ENCODE measurements at places on chromosomes 12 and 14.
A peak's percentile ranks its signal among the peaks of the same experiment; 100 is the strongest.

DNA sequence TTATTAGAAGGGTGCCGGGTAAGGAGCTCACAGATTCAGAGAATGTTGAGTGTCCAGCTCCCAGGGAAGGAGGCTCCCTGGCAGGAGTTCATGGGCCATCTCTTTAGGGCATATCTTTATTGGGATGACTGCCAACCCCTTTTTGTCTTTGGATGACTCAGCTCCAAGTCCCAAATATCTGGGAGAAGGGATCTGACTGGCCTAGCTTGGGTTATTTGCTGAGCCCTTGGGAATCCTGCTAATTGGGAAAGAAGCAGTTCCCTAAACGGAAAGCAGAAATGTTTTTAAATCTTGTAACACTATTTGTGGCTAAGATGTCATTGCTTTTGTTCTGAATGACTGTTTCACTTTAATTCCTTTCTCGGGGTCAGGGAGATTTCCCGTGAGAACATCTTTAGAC lies 12.6 kb downstream of the DDX55 start:
- no peak for DNase-seq
- no peaks in the 10 kb centered on the region for H3K4me1 ChIP-seq
- H3K27ac ChIP-seq, result no peak overlapping the region
- H3K4me3 ChIP-seq, result no peak overlapping the region
- H3K36me3 ChIP-seq, result peaks cover 43% of the 10 kb centered on the region

GRCh38 chr12:47293406-47293805 lies 213.6 kb upstream of the AMIGO2 start:
- H3K4me1 ChIP-seq, result no peaks in the 10 kb centered on the region
- DNase-seq, result no peak
- no peaks in the 10 kb centered on the region for H3K36me3 ChIP-seq
- H3K27ac ChIP-seq, result no peak overlapping the region

DNA sequence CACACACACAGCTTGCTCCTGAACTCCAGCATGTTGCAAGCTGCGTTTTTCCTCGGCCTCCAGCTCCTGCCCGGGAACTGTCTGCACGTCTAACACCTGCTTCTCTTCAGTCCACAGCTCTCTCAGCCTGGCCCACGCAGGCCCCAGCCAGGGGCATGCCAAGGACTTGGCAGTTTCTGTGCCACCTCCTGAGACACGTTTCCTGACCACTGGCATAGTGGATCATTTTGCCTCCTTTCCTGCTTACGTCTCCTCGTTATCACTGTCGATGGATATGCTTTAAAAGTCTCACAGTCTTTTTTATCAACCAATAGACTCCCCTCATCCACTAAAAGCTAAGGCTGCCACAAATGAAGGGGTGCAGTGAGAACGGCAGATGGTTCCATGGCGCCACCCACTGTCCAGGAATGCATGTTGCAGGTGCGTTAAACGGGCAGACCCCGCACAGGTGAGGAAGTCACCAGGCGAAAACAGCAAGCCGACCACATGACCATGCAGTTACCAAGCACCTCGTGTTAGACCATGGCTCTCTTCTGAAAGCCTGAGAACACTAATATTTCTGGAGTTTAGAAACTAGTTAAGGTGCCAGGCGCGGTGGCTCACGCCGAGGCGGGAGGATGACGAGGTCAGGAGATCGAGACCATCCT lies 14.7 kb upstream of the TEAD4 start:
- no peaks in the 10 kb centered on the region for H3K36me3 ChIP-seq
- no peak for DNase-seq
- H3K4me3 ChIP-seq, result peak overlapping the region; percentile 28
- H3K4me1 ChIP-seq, result no peaks in the 10 kb centered on the region
- no peak overlapping the region for H3K27ac ChIP-seq

DNA sequence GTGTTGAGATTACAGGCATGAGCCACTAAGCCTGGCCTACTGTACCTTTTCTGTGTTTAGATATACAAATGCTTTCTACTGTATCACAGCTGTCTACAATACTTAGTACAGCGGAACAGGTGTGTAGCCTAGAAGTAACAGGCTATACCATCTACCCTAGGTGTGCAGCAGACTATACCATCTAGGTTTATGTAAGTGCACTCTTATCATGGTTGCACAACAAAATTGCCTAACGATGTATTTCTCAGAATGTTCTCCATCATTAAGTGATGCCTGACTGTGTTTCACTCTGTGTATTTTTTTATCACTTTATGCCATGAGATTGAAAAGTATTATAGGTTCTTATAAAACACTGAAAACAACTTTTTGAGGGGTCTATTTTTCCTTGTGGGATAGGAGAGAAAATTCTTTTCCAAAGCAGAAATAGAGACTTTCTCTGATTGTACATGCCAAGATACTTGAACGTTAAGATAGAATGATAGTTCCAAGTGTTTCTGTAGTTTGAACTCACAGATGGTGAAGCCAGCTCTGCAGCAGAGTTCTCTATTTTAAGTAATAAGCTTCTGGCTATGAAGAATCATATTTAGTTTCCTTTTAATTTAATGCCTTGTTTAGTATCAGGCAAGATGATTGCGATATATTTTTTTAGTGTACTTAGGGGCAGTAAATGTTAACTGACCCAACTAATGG lies 17.0 kb downstream of the TMPRSS12 start:
- H3K4me3 ChIP-seq, result no peak overlapping the region
- H3K27me3 ChIP-seq, result no peaks in the 10 kb centered on the region
- no peak for DNase-seq
- no peaks in the 10 kb centered on the region for H3K4me1 ChIP-seq

GRCh38 chr12:107873223-107873622 lies 98.7 kb downstream of the ASCL4 start:
- no peak overlapping the region for H3K4me3 ChIP-seq
- no peak overlapping the region for H3K27ac ChIP-seq
- no peak for DNase-seq

DNA sequence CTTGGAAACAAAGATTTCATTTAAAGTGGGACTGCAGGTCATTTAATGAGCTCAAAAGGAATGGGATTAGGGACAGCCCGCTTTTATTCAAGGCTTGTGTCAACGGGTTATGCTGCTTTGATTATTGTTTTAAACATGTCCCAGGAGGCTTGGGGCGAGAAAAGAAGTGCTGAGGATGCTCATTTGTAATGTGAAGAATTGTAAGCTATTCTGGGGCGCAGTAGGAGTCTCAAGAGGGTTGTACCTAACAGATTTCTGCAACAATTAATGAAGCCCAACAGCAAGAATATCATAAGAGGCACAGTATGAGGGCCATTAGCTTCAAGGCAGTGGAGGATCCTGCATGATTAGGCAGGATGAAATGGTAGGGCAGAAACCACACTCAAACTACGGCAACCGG lies 122.5 kb downstream of the KTN1 start:
- DNase-seq, result no peak
- H3K4me3 ChIP-seq, result no peak overlapping the region
- H3K36me3 ChIP-seq, result no peaks in the 10 kb centered on the region
- no peak overlapping the region for H3K27ac ChIP-seq

GRCh38 chr12:100207311-100207710 lies 6.7 kb downstream of the ACTR6 start:
- peaks cover 2% of the 10 kb centered on the region for H3K36me3 ChIP-seq
- no peak overlapping the region for H3K27ac ChIP-seq
- no peak overlapping the region for H3K4me3 ChIP-seq
- H3K4me1 ChIP-seq, result no peaks in the 10 kb centered on the region
- DNase-seq, result no peak
- H3K27me3 ChIP-seq, result no peaks in the 10 kb centered on the region

DNA sequence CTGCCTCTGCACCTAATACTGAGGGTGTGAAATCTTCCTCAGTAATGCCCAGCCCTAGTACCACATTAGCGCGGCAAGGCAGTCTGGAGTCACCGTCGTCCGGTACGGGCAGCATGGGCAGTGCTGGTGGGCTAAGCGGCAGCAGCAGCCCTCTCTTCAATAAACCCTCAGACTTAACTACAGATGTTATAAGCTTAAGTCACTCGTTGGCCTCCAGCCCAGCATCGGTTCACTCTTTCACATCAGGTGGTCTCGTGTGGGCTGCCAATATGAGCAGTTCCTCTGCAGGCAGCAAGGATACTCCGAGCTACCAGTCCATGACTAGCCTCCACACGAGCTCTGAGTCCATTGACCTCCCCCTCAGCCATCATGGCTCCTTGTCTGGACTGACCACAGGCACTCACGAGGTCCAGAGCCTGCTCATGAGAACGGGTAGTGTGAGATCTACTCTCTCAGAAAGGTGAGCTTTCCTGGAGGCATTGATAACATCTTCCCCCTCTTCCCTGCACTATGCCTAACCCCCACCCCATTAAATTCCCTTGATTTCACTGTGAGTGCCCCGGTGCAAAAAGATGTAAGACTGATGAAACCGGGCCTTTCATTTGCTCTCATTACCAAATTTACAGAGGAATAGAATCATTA lies 291.4 kb downstream of the NAV3 start:
- H3K36me3 ChIP-seq, result no peaks in the 10 kb centered on the region
- DNase-seq, result no peak
- H3K4me3 ChIP-seq, result no peak overlapping the region
- H3K4me1 ChIP-seq, result no peaks in the 10 kb centered on the region
- no peaks in the 10 kb centered on the region for H3K27me3 ChIP-seq

GRCh38 chr12:19278407-19278806 lies 148.9 kb downstream of the PLEKHA5 start:
- no peaks in the 10 kb centered on the region for H3K36me3 ChIP-seq
- H3K4me1 ChIP-seq, result peaks cover 10% of the 10 kb centered on the region
- H3K27me3 ChIP-seq, result no peaks in the 10 kb centered on the region
- H3K4me3 ChIP-seq, result no peak overlapping the region

GRCh38 chr12:104381731-104382480 lies 74.8 kb upstream of the CHST11 start:
- peak overlapping the region; percentile 21 for H3K4me3 ChIP-seq
- H3K27me3 ChIP-seq, result no peaks in the 10 kb centered on the region
- no peaks in the 10 kb centered on the region for H3K36me3 ChIP-seq

GRCh38 chr12:52418576-52419110 lies 12.5 kb upstream of the KRT82 start:
- no peaks in the 10 kb centered on the region for H3K36me3 ChIP-seq
- H3K27ac ChIP-seq, result no peak overlapping the region
- no peak for DNase-seq
- no peaks in the 10 kb centered on the region for H3K4me1 ChIP-seq

GRCh38 chr12:50186681-50187080 lies 19.5 kb upstream of the CERS5 start:
- peak overlapping the region; percentile 73 for H3K27ac ChIP-seq
- peaks cover 10% of the 10 kb centered on the region for H3K36me3 ChIP-seq
- DNase-seq, result no peak

DNA sequence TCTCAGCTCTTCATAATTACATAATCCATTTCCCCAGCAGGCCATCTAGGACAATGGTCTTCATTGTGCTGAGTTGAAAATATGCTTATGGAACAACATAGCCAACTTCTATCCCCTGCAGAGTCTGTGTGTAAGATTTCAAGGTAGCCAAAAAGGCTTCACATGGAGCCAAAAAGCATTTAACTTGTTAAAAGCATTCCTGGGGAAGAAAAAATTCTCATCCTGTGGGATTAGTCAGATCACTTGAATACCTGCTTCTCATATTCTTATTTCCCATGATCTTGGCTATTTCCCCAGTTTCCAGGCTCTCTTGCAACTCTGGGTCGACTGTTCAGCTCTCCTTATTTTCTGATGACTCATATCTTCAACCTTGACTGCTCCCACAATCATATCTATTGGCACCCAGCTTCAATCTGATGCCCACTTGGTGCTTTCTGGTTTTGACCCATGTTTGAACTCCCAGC lies 178.9 kb downstream of the KLHL28 start:
- H3K4me1 ChIP-seq, result no peaks in the 10 kb centered on the region
- no peaks in the 10 kb centered on the region for H3K27me3 ChIP-seq
- H3K27ac ChIP-seq, result no peak overlapping the region

DNA sequence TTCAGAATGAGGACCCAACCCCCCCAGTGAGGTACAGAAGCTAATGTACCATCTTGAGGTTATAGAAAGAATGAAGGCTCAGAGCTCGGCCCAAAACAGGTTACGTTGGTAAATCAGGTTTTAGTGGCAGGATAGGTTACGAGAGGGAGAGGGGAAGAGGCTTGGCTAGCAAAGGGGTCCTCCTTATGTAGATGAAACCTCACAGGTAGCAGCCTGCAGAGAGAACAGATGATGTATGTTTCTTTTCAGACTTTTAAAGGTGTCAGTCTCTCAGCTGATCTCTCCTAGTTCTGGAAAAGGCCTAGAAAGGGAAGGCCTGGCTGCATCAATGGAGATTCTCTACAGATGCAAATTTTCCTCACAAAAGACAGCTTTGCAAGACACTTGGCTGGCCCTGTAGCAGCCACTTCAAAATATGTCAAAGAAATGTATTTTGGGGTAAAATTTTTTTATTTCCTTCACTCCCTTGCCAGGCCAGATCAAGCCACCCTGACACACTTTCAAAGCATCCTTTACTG lies 71.7 kb upstream of the CPSF6 start:
- no peak overlapping the region for H3K4me3 ChIP-seq
- no peak overlapping the region for H3K27ac ChIP-seq
- DNase-seq, result no peak
- H3K4me1 ChIP-seq, result no peaks in the 10 kb centered on the region
- no peaks in the 10 kb centered on the region for H3K36me3 ChIP-seq
- no peaks in the 10 kb centered on the region for H3K27me3 ChIP-seq

GRCh38 chr12:79531518-79531917 lies 159.2 kb downstream of the PAWR start:
- peaks cover 8% of the 10 kb centered on the region for H3K4me1 ChIP-seq
- H3K36me3 ChIP-seq, result no peaks in the 10 kb centered on the region
- H3K27ac ChIP-seq, result no peak overlapping the region
- no peak for DNase-seq
- no peak overlapping the region for H3K4me3 ChIP-seq

DNA sequence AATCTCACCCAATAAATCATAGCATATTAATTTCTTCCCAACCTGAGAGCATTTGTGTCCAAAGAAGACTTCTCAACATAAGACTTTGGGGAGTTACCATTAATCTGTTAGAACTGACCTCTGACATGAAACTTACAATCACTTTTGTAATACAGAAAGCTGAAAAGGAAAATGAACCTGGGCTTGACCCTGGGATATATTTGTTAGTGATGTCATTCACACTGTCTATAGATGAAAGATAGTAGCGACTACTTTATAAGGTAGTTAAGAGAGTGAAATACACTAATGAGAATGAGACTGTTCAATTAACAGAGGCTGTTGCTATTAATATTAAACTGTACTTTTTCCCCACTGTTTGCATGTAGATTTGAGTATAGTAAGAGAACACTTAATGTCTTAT lies 1334.8 kb upstream of the TMEM132C start:
- no peak for DNase-seq
- no peaks in the 10 kb centered on the region for H3K36me3 ChIP-seq
- H3K27ac ChIP-seq, result no peak overlapping the region
- H3K27me3 ChIP-seq, result no peaks in the 10 kb centered on the region

GRCh38 chr12:21576431-21576830 lies 28.2 kb downstream of the GYS2 start:
- no peaks in the 10 kb centered on the region for H3K27me3 ChIP-seq
- no peak overlapping the region for H3K27ac ChIP-seq
- H3K4me1 ChIP-seq, result no peaks in the 10 kb centered on the region
- no peaks in the 10 kb centered on the region for H3K36me3 ChIP-seq

DNA sequence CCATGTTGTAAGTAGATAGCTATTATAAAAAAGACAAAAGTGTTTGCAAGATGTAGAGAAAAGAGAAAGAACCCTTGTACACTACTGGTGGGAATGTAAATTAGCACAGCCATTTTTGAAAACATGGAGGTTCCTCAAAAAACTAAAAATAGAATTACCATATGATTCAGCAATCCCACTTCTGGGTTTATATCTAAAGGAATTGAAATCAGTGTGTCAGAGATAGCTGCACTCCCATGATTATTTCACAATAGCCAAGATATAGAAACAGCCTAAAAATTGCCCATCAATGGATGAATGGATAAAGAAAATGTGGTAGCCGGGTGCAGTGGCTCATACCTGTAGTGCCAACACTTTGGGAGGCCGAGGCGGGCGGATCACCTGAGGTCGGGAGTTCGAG lies 9.2 kb downstream of the PSMC6 start:
- no peaks in the 10 kb centered on the region for H3K27me3 ChIP-seq
- peaks cover 41% of the 10 kb centered on the region for H3K36me3 ChIP-seq
- no peak for DNase-seq
- H3K4me1 ChIP-seq, result no peaks in the 10 kb centered on the region

Measured in Panc1 (cell line).